T-helper 1 cell (primary cell): ENCODE measurements at places on chromosomes 3 and 15.

GRCh38 chr3:75296858-75297257, 367.3 kb upstream of the FRG2C start:
- DNase-seq: no peak

- no peak for DNase-seq
Measured at GRCh38 chr3:107512108-107512507, 10.7 kb upstream of the BBX start.

GRCh38 chr3:141844108-141844507, 32.3 kb upstream of the ATP1B3 start:
- DNase-seq: no peak

GRCh38 chr3:142105991-142106390, 43.4 kb downstream of the TFDP2 start:
- no peak for DNase-seq

DNA sequence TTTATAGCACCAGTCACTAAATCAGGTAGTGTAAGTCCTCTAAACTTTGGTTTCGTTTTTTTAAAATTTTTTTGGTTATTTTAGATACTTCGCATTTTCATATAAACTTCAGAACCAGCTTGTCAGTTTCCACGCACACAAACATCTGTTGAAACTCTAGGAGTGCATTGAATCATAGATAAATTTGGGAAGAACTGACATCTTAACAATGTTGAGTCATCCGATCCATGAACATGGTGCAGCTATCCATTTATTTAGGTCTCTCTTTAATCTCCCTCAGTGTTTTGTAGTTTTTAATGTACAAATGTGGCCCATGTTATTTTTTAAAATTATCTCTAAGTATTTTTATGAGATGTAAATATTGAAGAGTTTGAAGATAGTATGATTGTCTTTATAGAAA, 17.7 kb downstream of the TICRR start:
- DNase-seq: no peak

DNA sequence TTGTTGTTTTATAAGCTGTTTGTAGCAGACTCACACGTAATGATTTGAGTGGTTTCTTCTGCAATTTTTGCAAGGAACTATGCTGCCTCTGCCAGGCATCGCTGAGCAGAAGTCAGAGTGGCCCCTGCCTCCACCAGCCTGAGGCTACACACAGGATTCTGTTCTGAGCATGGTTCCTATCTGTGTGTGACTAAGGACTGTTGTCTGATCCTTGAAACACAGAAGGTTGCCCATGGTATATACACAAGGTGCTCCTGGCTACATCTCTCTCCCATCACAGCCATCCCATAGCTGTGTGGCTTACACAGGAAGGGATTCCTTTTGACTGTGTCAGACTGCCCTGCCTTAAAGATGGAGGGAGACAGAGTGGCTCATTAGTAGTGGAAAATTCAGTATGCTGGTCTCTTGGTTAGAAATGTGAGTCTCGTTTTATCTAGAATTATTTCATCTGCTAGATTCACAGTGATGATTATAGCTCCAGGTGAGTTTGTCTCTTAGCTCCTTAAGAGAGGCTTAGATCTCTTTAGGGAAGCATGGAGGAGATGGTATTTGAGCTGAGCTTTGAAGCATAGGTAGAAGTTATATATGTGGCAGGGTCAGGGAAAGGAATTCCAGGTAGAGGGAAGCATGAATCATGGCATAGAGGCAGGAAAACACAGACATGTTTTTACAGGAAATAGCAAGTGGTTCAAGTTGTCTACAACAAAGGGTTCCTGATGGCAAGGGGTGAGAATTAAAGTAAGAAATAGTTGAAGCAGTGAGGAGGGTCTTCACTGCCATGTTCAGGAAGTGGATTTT, 37.5 kb downstream of the SNAPC5 start:
- DNase-seq: no peak

- DNase-seq: no peak
Measured at GRCh38 chr3:127714125-127714571, 41.4 kb downstream of the ABTB1 start.

DNA sequence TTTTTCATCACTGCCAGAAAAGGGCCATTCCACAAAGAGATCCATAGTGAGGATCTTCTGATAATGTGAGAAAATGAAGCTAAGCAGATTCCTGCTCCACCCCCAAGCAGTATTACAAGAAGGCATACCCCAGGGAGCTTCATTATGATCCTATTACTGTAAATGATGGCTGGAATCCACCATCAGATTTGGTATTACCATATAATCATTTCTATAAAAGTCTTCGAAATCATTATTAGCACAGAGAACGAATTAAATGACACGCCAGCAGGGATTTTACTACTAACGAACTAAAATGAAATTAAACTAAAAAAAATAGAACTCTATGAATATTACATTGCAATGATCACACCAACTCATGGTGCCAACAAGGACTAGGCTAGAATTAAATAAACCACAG, 24.4 kb downstream of the TRIM42 start:
- no peak for DNase-seq

- DNase-seq: no peak
Measured at GRCh38 chr3:192433704-192434103, 293.6 kb downstream of the FGF12 start.

GRCh38 chr3:141450727-141451375, 36.0 kb upstream of the RASA2 start:
- DNase-seq: no peak

GRCh38 chr3:148756311-148756710, 58.6 kb downstream of the AGTR1 start:
- DNase-seq: no peak

DNA sequence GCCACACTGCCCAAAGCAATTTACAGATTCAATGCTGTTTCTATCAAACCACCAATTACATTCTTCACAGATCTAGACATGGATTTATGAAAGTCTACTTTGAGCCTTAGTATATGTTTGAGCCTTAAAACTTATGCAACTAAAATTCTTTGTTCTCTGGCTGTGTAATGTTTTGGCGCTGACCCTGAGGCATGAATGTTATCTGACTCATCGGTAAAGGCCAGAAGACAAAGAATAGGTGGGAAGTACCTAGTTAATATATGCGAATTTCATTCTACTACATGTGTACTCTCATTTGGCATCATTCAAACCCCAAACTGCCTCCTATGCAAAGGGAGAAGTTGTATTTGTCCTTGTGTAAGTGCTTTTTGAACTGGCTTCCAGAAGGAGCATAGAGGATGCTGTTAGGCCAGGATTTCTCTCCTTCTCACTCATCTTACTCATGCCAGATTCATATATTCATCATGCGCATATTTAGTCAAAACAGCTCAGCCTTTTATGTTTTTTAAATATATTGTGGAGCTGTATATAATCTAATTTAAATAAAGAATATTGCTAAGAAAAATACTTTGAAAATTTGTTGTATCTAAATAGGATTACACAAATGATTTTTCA, 204.2 kb downstream of the NFKBIZ start:
- DNase-seq: no peak

DNA sequence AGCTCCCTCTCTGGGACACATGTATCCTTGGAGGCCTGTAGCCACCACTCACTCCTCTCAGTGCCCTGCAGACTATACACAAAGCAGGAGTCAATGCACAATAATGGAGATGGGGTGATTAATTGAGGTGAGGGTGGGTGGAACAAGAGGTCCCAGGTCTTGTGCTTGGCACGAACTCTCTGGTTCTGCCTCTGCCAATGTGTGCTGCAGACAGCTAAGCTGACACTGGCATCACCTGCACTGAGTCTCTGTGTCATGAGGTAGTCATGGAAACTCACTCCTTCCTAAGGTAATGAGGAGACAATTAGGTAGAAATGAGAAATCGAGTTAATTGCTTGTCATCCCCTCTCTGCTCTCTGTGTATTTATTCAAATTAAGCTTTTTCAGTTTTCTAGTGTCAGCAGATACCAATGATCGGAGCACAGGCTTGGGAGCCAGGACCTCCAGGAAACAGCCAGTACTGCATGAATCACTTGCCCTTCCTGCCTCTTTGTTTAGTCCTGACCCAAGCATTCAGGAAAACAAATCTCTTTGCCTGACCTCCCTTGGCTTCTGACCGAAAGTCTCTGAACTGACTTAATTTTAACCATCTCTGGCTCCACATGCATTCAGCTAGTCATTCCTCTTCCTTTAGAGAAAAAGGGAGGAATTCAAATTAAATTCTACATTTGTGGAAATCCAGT, 56.7 kb downstream of the DRD3 start:
- DNase-seq: no peak

GRCh38 chr3:112709911-112710310, 69.0 kb upstream of the CCDC80 start:
- no peak for DNase-seq

GRCh38 chr3:187922704-187923416, 177.6 kb upstream of the BCL6 start:
- peak; percentile 52 for DNase-seq

- no peak for DNase-seq
Measured at GRCh38 chr3:122621112-122621511, 43.7 kb downstream of the PARP15 start.

DNA sequence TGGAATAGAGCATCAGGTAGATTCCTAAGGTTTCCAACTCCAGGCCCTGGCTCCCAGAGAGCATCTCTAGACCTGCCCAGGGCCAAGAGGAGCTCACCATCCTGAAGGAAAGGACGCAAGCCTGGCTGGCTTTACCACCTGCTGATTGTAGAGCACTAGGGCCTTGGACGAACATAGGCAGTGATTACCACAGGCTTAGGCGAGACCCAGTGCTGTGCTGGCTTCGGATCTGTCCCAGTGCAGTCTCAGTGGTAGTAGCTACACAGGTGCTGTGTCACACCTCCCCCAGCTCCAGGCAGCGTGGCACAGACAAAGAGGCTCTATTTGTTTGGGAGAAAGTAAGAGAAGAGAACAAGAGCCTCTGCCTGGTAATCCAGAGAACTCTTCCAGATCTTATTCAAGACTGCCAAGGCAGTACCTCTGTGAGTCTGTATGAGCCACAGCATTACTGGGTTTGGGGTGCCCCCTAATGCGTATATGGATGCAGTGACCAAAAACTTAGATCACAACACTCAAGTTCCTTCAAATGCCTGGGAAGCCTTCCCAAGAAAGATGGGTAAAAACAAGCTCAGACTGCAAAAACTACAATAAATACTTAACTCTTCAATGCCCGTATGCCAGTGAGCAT, 25.4 kb downstream of the ISG20 start:
- DNase-seq: peak; percentile 61

- DNase-seq: no peak
Measured at GRCh38 chr3:46860017-46860809, 3.0 kb downstream of the MYL3 start.

DNA sequence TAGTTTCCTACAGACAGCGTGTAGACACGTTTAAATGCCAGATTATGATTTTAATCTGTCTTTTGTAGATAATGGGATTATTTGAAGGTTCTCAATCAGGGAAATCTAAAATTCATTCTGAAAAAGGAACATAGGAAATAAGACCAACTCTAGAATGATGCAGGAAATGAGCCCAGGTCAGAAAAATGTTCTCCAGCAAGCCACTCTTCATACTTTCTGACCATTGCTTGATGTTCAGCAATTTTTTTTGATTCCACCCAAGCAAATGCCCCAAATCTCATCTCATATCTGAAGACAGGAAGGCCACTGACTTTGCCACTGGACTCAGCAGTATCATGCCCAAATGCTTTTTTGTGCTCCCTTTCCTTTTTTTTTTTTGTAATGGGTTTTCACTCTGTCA, 373.4 kb downstream of the LPP start:
- DNase-seq: no peak

- no peak for DNase-seq
Measured at GRCh38 chr3:134496471-134497071, 10.7 kb downstream of the CEP63 start.

DNA sequence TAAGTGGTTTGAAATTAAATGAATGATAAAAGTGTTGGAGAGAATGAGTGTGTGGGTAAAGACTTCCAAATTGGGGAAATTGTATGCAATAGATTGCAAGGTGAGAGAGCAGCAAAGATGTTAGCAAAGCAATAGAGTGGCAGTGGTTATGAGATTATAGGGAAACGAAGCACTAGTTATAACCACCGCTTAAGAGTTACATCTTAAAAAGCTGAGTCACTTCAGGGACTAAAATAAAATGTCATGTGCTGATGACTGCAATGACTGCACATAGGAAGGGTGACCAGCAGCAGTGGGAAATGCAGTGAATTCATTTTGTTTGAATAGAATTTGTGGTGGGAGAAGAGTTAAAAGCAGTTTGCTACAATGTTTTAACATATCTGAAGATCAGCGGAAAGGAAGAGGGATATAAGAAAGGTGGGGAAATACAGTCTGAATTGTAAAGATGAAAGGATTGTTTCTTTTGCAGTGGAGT, 127.3 kb downstream of the RAP2B start:
- no peak for DNase-seq

GRCh38 chr15:63192619-63193206, 3.3 kb downstream of the RAB8B start:
- DNase-seq: no peak

GRCh38 chr3:101219842-101220560, 100.4 kb downstream of the IMPG2 start:
- DNase-seq: no peak

DNA sequence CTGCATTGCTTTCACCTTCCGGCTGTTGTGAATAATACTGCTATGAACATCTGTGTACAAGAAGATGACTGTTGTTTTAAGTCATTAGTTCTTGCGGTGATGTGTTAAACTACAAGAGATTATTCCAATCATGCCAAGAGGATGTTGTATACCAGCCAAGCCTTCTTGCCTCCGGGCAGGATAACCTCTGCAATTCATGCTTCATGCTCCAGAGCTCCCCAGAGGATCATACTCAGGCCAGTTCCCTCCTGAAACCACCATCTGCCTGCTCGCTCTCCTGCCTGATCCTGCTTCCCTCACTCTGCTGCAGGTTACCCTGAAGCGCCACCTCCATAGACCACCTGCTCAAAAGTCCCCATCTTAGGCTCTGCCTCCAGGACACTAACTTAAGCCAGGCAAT, 187.1 kb upstream of the PROK2 start:
- no peak for DNase-seq

- DNase-seq: no peak
Measured at GRCh38 chr3:142894493-142894892, 5.6 kb upstream of the PCOLCE2 start.

GRCh38 chr3:8509961-8510360, 8.3 kb downstream of the LMCD1 start:
- no peak for DNase-seq

- DNase-seq: no peak
Measured at GRCh38 chr3:76024640-76025039, 239.3 kb upstream of the ZNF717 start.

DNA sequence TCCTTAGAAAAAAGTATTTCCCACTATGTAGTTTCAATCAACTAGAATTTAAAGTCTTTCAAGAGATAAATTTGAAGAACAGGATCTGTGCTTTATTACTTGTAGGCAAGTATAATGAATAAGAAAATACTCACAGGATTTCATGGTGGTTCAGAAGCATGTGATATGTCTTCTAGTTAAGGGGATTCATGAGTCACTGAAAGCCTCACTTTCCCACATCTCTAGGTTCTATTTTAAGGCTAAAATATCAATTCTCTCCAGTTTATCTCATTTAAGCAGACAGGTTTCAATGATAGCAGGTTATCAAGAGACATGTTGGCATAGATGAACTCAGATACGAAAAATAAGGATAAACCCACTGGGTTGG, 437.8 kb upstream of the BCHE start:
- no peak for DNase-seq
